Pons (tissue), 1 donor: ENCODE measurements at places on chromosomes 3 and 15.

DNA sequence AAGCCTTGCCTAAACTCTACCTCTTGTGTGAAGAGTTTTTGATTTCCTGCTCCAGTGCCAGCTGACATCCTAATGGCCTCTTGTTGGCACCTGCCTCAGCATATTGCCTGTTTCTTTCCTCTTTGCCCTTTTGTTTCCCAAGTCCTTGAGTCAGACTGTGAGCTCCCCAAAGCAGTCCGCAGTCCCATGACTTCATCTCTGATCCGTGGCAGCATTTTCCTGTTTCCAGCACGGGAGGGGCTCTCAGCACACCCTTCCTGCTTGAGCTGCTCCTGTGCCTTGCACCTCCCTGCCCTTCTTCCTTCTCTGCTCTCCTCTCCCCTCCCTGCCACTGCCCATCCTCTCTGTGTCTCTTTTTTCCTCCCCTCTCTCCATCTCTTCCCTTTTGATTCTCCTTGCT lies 179.6 kb downstream of the EPHB1 start:
- DNase-seq: no peak

GRCh38 chr3:81086348-81086747 lies 675.1 kb downstream of the GBE1 start:
- DNase-seq: no peak

DNA sequence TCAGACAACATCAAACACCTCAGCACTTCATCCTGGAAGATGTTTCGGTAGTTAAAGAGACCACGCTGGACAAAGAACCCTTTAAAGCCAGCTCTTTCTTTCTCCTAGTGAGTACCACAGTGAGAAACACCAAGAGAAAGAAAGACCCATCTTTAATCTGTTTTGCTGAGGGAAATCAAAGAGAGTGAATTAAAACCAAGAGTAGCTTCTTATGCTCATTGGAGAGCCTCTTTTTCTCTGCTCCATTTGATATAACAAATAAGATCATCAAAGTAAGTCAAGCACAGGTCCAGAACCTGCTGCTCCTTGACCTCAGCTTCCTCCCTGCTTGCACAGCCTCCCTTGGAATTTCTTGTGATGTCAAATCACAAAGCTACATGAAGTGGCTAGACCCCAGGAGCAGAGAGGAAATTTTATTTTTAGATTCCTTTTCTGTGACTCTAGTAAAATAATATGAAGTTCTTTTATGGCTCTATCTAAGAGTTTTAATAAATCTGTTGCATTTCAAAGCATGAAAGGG lies 436.4 kb downstream of the C3orf38 start:
- DNase-seq: no peak

DNA sequence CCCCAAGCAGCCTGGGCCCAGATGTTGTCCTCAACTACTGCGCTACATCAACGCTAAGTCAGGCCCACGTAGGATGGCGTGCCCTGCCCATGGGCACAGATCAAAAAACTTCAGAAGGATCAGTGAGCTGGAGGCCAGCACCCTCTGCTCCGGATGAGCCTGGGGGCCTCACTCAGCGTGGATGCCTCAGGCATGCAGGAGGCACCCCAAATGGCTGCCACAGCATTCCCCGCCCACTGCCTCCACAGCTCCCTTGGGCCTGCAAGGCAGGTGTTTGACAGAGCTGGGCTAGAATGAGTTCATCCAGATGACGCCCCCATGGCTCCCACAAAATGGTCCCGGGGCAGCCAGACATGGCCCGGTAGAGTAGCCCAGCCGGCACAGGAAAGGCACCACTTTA lies 7.1 kb downstream of the ATP2B2 start:
- no peak for DNase-seq

DNA sequence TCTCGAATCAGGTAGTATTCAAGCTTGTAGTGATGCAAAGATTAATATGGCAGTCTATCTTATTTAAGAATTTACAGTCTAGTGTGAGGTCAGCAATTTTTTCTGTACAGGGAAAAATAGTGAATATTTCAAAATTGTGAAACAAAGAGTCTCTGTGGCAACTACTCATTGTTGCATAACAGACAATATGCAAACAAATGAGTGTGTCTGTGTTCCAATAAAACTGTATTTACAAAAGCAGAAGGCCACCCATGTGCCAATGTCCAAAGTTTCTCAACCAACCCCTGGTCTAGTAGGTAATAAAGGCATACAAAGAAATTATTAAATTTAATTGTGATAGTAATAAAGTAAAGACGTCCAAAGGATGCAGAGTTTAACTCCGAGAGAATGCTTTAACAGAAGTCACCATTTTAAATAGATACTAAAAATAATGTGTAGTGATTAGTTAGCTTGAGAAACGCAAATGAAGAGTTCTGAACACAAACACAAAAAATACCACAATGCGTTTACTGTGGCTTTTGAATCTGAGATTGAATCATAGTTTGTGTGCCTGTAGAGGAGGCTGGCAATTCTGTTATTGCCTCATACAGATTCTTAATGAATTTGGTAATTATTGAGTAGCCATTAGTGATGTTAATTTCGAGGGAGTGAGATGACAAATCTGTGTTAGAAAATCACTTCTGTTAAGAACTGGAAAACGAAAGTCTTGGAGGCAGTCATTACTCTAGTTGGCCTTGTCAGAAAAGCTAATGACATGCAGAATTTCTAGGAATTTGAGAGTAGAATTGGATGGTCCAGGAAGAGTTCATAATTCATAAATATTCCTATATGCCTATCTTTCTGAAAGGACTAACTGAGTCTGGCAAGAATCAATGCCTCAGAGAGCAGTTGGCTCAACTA lies 48.7 kb downstream of the CADM2 start:
- DNase-seq: peak; percentile 43

GRCh38 chr3:128727996-128728395 lies 2.0 kb downstream of the RAB7A start:
- DNase-seq: no peak

DNA sequence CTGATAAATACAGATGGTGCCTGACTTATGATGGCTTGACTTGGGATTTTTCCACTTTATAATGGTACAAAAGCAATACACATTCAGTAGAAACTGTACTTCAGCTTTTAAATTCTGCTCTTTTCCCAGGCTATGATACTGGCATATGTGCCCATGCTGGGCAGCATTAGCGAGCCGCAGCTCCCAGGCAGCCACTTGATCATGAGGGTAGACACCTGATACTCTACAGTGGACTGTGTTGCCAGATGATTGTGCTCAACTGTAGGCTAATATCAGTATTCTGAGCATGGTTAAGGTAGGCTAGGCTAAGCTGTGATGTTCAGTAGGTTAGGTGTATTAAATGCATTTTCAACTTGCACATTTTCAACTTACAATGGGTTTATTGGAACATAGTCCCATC lies 17.7 kb upstream of the FEM1B start:
- no peak for DNase-seq

- no peak for DNase-seq
Measured at GRCh38 chr3:177144922-177145321, 52.4 kb downstream of the TBL1XR1 start.

DNA sequence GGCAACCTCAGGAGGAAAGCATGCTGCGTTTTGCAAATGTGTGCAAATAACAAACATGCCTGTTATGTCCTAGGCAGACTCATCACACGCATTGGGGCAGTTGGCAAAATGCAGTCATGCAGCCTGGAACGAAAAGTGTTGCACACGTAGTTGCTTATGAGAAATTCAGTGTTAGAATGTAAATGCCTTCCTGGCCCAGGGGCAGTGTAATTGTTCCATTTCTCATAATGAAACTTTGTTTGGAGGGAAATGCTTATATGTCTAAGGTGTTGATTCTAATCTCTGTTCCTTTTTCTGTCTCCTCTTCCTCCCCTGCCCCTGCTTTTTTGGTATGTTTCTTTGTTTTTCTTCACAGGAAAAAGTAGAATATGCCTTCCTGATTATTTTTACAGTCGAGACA lies 156.0 kb downstream of the CACNA1D start:
- DNase-seq: no peak

DNA sequence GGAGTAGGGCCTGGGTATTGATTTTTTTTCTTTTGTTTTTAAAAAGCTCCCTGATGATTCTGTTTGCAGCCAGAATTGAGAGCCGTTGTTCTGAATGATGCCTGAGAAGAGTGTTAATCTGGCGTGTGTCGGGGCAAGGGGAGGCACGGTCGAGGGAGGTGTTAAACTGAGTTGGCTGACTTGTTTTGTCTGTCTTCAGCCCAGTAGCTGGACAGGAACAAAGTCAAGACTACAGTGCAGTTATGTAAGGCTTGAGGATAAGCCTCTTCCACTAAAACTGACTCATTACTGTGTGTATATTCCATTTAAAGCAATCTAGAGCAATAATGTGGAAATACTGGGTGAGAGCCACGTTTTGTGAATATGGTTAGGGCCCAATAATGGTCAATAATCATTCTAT lies 119.0 kb upstream of the DLG1 start:
- no peak for DNase-seq

GRCh38 chr15:69783211-69783610 lies 314.5 kb downstream of the TLE3 start:
- no peak for DNase-seq

DNA sequence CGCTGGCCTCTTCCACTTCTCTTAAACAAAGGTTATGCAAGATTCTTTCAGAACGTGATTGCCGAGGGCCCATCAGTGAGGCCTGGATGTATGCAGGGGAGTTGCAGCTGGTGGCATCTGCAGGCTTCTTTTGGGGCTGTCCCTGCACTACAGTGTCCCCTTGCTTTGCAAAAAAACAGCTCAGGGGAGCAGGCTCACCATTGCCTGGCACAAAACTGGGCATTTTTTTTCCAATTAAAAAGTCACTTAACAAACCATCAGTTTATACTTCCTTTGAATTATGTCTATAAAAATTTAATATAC lies 148.6 kb downstream of the ATP10A start:
- DNase-seq: no peak

DNA sequence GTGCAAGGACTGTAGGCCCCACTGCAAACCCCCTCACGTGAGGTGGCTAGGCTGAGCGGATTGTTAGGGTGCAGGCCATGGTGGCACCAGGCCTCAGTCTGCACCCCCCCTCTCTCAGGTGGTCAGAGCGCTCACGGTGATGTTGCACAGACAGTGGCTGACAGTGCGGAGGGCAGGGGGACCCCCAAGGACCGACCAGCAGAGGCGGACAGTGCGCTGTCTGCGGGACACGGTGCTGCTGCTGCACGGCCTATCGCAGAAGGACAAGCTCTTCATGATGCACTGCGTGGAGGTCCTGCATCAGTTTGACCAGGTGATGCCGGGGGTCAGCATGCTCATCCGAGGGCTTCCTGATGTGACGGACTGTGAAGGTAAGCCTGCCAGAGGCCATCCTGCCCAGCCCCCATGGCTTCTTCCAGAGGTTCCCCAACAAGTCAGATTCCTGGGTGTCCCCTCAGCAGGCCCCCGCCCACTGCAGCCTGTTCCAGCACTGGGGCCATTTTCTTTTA lies 18.2 kb downstream of the ATRIP start:
- DNase-seq: no peak
